Sigmoid colon (tissue), 7 donors: ENCODE measurements at places on chromosomes 1 and 21. TPM values are rescaled to one million over a fixed set of nuclear protein-coding genes. Genes with fewer than 3 reads are reported as not detected.

Gene OLFML3
- polyA plus RNA-seq = 23.8 TPM

DNA sequence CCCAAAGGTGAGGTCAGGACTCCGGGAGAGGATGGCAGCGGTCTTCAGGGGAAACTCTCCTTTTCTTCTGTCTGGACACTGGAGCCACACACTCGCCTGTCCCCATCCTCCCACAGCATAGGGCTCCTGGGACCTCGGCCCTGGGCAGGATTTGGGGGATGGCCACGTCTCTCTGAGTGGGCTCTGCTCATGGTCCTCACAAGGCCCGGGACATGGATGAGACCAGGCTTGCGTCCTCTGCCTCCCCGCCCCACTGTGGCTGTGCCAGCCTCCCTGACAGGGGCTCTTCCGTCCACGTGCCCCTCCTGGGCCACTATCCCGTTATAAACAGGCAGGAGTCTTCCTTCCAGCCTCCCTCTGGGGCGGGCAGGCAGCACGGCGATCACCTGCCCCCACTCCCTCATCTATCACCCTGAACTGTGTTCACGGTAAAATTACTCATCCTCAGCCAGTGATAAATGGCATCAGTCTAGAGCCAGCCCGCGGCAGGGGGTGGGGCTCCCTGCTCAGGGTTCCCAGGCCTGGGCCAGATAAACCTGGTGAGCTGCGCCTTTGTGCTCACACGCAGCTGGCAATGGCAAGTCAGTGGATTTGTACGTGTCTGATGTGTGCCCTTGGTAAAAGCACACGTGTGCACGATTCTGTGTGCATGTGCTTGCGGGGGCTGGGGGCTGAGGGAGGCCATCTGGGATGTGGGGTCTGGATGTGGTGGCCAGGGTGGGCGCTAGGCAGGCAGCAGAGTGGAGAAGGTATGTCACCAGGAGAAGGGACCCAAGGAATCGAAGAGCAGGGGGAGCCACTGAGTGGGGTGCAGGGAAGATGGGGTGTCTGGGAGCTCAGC lies 12.6 kb upstream of the SAMD11 start:
- H3K4me1 ChIP-seq = peaks cover 22% of the 10 kb centered on the region
- no peaks in the 10 kb centered on the region for H3K27me3 ChIP-seq
- H3K27ac ChIP-seq = no peak overlapping the region

DNA sequence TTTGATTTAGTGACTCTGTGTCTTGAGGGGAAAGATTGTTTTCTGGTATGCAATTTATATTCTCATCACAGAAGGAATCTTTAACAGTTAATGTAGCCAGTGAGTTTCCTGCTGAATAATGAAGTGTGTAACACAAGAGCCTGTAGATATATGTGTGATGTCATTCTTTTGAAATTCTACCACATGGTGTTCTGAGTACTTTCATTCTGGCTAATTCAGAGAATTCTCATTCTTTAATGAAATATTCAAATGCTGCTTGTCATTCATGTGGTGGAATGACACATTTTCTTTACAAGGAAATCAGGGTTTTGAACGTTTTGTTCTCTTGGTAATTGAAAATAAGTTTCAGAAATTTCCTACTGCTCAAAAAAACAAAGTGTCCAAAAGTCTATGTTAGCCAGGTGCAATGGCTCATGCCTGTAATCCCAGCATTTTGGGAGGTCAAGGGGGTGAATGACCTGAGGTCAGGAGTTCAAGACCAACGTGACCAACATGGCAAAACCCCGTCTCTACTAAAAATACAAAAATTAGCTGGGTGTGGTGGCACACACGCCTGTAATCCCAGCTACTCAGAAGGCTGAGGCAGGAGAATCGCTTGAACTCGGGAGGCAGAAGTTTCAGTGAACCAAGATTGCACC lies 79.6 kb downstream of the MAP3K21 start:
- H3K36me3 ChIP-seq = no peaks in the 10 kb centered on the region
- DNase-seq = no peak
- H3K4me1 ChIP-seq = no peaks in the 10 kb centered on the region
- no peak overlapping the region for H3K4me3 ChIP-seq

DNA sequence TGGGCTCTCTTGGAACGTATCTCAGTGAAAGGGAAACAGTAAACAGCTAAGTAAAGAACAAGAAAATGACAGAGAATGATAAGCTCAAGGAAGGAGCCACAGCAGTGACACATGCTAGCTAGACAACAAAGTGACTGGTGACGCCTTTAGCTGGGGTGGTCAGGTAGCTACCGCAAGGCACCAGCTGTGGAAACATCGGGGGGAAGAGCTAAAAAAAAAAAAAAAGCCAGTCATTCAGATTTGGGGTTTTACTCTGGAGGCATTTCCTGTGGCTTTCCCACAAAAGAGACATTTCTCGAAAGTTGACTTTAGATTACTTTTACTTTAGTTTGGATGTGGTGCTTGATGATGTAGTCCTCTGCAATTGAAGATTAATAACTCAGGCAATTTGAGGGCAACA lies 2.1 kb downstream of the FHAD1 start:
- no peak for DNase-seq
- no peaks in the 10 kb centered on the region for H3K36me3 ChIP-seq
- no peak overlapping the region for H3K4me3 ChIP-seq
- H3K27me3 ChIP-seq = no peaks in the 10 kb centered on the region
- no peaks in the 10 kb centered on the region for H3K4me1 ChIP-seq

- peaks cover 51% of the 10 kb centered on the region for H3K4me1 ChIP-seq
- H3K36me3 ChIP-seq = no peaks in the 10 kb centered on the region
- DNase-seq = peak; percentile 79
- H3K27ac ChIP-seq = peak overlapping the region; percentile 98
- H3K4me3 ChIP-seq = peak overlapping the region; percentile 0
Measured at GRCh38 chr1:115084902-115085511, 4.3 kb downstream of the TSPAN2 start.

- no peaks in the 10 kb centered on the region for H3K4me1 ChIP-seq
- no peak overlapping the region for H3K27ac ChIP-seq
- H3K27me3 ChIP-seq = no peaks in the 10 kb centered on the region
- DNase-seq = no peak
- no peaks in the 10 kb centered on the region for H3K36me3 ChIP-seq
- H3K4me3 ChIP-seq = no peak overlapping the region
Measured at GRCh38 chr1:56908619-56909221, 54.1 kb downstream of the C8A start.

Gene PCSK9
- 1.2 TPM for polyA plus RNA-seq

- no peak overlapping the region for H3K4me3 ChIP-seq
- H3K27ac ChIP-seq = peak overlapping the region; percentile 65
- no peaks in the 10 kb centered on the region for H3K27me3 ChIP-seq
- H3K4me1 ChIP-seq = peaks cover 48% of the 10 kb centered on the region
Measured at GRCh38 chr1:41358131-41359021, 2.9 kb upstream of the FOXO6 start.

- no peaks in the 10 kb centered on the region for H3K27me3 ChIP-seq
- H3K27ac ChIP-seq = no peak overlapping the region
- H3K4me1 ChIP-seq = no peaks in the 10 kb centered on the region
- no peak for DNase-seq
- H3K36me3 ChIP-seq = no peaks in the 10 kb centered on the region
Measured at GRCh38 chr1:36628804-36629203, 146.1 kb upstream of the CSF3R start.

Gene PPM1J
- 0.92 TPM for polyA plus RNA-seq

DNA sequence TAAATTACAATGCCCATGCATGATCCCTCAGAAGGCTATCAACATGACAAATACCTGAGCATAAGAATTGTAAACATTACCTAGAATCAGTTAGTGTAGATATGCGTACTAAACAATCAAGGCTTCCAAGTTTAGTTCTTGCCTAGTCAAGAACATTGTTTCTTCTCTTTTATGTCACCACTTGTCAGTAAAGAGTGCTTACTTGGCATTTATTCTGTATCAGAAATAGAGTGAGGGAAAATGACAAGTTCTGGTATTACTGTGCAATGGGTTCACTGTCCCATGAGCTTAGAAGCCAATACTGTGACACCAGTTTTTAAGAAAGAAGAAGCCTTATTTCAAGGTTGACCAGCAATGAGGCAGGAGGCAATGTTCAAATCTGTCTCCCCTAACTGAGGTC lies 22.7 kb upstream of the OR6N2 start:
- no peaks in the 10 kb centered on the region for H3K27me3 ChIP-seq
- H3K4me1 ChIP-seq = no peaks in the 10 kb centered on the region
- H3K27ac ChIP-seq = no peak overlapping the region
- no peak for DNase-seq

DNA sequence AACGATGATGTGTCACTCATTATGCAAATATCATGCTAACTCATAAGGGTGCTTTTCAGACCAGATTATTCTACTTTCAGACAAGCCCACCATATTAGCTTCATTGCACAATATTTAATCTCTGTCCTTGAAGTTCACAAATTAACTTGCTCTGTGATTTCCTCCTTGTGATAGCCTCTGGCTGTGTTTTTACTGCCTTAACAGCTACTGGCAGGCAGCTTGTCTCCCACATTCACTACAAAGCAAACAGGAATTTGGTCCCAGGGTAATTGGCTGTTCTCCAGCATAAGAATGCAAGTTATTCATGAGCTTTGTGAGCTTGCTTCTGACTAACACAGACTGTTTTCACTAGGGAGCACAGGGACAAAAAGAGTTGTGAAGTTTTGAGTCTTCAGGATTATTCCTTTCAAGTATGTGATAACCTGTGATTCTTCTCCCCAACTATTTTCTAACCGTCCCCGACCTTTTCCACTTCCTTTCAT lies 87.9 kb upstream of the HMCN1 start:
- H3K36me3 ChIP-seq = no peaks in the 10 kb centered on the region
- H3K27me3 ChIP-seq = no peaks in the 10 kb centered on the region
- H3K4me1 ChIP-seq = peaks cover 13% of the 10 kb centered on the region

GRCh38 chr21:36706951-36707762 lies 8.2 kb downstream of the SIM2 start:
- DNase-seq = no peak
- peaks cover 45% of the 10 kb centered on the region for H3K4me1 ChIP-seq
- H3K4me3 ChIP-seq = no peak overlapping the region
- no peak overlapping the region for H3K27ac ChIP-seq

- DNase-seq = peak; percentile 100
- peak within 1 kb of the TSS; percentile 99 for H3K27ac ChIP-seq
- no peaks in the 10 kb centered on the region for H3K4me1 ChIP-seq
- peaks cover 8% of the 10 kb centered on the region for H3K36me3 ChIP-seq
- H3K27me3 ChIP-seq = no peaks in the 10 kb centered on the region
Measured at GRCh38 chr1:27725374-27726172, at the start of gene FAM76A. FAM76A (plus strand) TSS chr1:27725961; CDS start chr1:27726081, 120 bp downstream.

Gene KLHL12
- polyA plus RNA-seq = 27.0 TPM

GRCh38 chr1:225762002-225762441 lies 15.6 kb upstream of the SRP9 start:
- H3K4me3 ChIP-seq = no peak overlapping the region
- H3K27ac ChIP-seq = no peak overlapping the region
- no peak for DNase-seq

GRCh38 chr1:89295187-89295586 lies 22.5 kb upstream of the GBP5 start:
- no peak overlapping the region for H3K27ac ChIP-seq
- no peaks in the 10 kb centered on the region for H3K36me3 ChIP-seq
- no peak overlapping the region for H3K4me3 ChIP-seq
- no peaks in the 10 kb centered on the region for H3K4me1 ChIP-seq
- H3K27me3 ChIP-seq = no peaks in the 10 kb centered on the region
- DNase-seq = no peak

Gene AGRN
- polyA plus RNA-seq = 3.0 TPM

GRCh38 chr21:27622631-27623030 lies 655.7 kb upstream of the ADAMTS5 start:
- H3K27ac ChIP-seq = no peak overlapping the region
- H3K36me3 ChIP-seq = no peaks in the 10 kb centered on the region
- no peaks in the 10 kb centered on the region for H3K27me3 ChIP-seq
- no peak overlapping the region for H3K4me3 ChIP-seq

Gene RNF186
- polyA plus RNA-seq = 34.3 TPM

Gene FCGR3A
- polyA plus RNA-seq = 30.5 TPM

Gene RAP1GAP
- polyA plus RNA-seq = 43.9 TPM

DNA sequence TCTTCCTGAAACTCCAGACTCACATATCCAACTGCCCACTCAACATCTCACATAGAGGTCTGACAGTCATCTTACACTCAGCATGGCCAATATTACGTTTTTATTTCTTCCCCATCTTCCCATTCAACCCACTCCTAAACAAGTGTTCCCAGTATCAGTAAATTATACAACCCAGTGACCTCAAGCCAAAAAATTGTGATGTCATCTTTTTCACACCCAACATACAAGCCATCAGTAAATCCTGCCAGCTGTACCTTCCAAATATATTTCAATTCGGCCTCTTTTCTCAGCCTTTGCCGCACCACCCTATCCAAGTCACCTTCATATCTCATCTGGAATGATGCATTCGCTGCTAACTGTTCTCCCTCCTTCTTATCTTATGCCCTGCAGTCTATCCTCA lies 19.6 kb downstream of the UBR4 start:
- H3K36me3 ChIP-seq = peaks cover 55% of the 10 kb centered on the region
- no peak for DNase-seq
- no peaks in the 10 kb centered on the region for H3K4me1 ChIP-seq
- H3K4me3 ChIP-seq = no peak overlapping the region

DNA sequence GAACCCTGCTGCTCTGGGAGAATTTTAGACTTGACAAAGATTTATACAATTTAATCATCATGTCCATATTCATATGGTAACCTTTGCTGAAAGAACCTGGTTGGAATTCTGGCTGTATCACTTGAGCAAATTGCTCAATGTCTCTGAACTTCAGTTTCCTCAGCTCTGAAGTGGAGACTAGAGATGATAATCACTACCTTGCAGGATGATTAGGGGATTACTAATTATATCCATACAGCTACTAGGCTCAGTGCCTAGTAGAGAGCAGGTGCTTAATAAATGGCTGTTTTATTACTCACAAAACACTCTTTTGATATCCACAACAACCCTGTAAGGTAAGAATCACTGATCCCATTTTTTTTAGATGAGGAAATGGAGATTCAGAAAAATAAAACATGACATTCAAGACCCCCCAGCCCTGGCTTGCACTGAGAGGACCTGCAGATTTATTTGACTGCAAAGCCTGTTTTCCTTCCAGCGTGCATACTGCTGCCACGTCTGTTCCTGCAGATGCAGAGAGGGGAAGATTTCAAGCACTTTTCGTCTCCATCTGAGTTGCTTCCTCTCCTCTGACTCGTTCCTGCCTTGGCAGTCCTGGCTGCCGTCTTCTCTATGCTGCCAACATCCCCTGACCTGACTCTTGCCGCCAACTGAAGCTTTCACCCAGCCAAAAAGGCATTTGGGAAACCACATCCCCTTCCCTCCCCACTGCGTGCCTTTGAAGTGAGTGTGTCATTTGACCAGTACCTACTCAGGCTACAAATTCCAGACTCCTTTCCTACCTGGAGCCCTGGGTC lies 203.0 kb downstream of the PLPP3 start:
- no peaks in the 10 kb centered on the region for H3K27me3 ChIP-seq
- no peaks in the 10 kb centered on the region for H3K4me1 ChIP-seq
- peak overlapping the region; percentile 74 for H3K27ac ChIP-seq
- H3K4me3 ChIP-seq = no peak overlapping the region
- no peaks in the 10 kb centered on the region for H3K36me3 ChIP-seq
- peak; percentile 83 for DNase-seq

Gene VANGL2
- polyA plus RNA-seq = 1.8 TPM

DNA sequence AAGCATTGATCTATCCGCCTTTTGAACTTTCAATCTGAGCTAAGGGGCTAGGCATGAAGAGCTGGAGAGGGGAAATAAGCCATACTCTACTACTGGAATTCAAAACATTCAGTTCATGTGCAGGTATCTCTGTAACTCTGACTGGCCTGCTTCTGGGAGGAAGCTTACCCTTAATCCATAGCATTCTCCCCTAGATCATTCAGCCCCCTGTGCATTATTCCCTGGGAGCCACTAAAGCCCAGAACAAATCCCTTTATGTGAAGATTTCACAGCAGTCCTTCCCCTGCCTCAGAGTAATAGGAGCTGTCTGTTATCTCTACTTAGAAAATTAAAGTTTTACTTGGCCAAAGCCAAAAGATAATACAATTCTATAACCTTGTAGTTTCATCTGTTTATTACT lies 300.7 kb downstream of the SEC16B start:
- H3K36me3 ChIP-seq = no peaks in the 10 kb centered on the region
- H3K4me3 ChIP-seq = no peak overlapping the region
- H3K27ac ChIP-seq = no peak overlapping the region
- H3K4me1 ChIP-seq = no peaks in the 10 kb centered on the region

Gene KCNJ9
- 0.22 TPM for polyA plus RNA-seq
